ENCODE measurements at places on chromosomes 12 and 14.

GRCh38 chr12:19058235-19059021, 71.1 kb upstream of the PLEKHA5 start:
- H3K27ac ChIP-seq: no peak overlapping the region
- no peaks in the 10 kb centered on the region for H3K27me3 ChIP-seq
- no peaks in the 10 kb centered on the region for H3K36me3 ChIP-seq

GRCh38 chr12:79650440-79650839, 40.3 kb downstream of the PAWR start:
- no peak overlapping the region for H3K27ac ChIP-seq
- no peak for DNase-seq
- no peak overlapping the region for H3K4me3 ChIP-seq
- H3K4me1 ChIP-seq: peaks cover 23% of the 10 kb centered on the region

- peaks cover 19% of the 10 kb centered on the region for H3K4me1 ChIP-seq
- H3K27ac ChIP-seq: no peak overlapping the region
- no peak overlapping the region for H3K4me3 ChIP-seq
- no peaks in the 10 kb centered on the region for H3K27me3 ChIP-seq
- no peak for DNase-seq
These were observed 3.7 kb upstream of the ZNF384 start for GRCh38 chr12:6692888-6693287.

DNA sequence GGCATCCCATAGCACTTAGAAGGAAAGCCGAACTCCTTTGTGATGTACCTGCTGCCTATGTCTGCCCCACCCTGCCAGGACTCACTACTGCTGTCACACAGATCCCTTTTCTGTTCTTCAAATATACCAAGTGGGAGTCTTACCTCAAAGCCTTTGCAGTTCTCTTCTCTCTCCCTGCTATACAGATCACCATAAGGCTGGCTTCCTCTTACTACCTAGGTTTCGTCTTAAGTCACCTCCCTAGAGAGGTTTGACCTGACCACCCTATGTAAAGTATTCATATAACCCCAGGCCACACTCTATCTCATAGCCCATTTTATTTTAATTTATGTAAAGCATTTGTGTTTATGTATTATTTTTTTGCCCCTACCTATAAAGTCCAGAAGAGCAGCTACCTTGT, 117.6 kb downstream of the CRADD start:
- H3K36me3 ChIP-seq: no peaks in the 10 kb centered on the region
- DNase-seq: no peak
- H3K27ac ChIP-seq: no peak overlapping the region

GRCh38 chr12:64950711-64951298, 126.4 kb downstream of the TBC1D30 start:
- no peaks in the 10 kb centered on the region for H3K36me3 ChIP-seq
- H3K4me3 ChIP-seq: no peak overlapping the region
- H3K4me1 ChIP-seq: peaks cover 11% of the 10 kb centered on the region
- H3K27me3 ChIP-seq: no peaks in the 10 kb centered on the region
- no peak for DNase-seq
